ENCODE measurements at places on chromosomes 11 and 22.

GRCh38 chr11:65954771-65955170, 6.8 kb upstream of the SART1 start:
- DNase-seq = no peak

GRCh38 chr22:32416556-32417085, 4.6 kb upstream of the RTCB start:
- DNase-seq = no peak

DNA sequence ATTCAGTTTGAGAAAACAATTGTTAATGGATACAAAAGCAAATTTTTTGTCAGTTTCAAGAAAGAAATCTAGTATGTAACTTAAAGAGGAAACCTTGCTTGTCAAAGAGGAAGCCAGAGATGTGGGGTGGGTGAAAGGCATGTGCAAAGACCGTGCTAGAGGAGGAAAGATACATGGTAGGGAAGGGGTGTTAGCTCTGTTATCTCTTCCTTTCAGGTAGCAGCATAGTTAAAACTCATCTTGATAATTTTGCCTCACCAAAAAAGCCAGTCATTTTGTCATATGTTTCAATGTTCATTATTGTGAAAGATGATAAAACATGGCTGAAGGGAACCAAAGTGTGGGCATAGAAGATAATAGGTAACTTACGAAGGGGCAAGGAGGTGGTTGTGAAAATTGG, 2.6 kb upstream of the MS4A2 start:
- DNase-seq = no peak

- DNase-seq = no peak
Measured at GRCh38 chr22:23137905-23138561, 3.8 kb downstream of the RSPH14 start.

DNA sequence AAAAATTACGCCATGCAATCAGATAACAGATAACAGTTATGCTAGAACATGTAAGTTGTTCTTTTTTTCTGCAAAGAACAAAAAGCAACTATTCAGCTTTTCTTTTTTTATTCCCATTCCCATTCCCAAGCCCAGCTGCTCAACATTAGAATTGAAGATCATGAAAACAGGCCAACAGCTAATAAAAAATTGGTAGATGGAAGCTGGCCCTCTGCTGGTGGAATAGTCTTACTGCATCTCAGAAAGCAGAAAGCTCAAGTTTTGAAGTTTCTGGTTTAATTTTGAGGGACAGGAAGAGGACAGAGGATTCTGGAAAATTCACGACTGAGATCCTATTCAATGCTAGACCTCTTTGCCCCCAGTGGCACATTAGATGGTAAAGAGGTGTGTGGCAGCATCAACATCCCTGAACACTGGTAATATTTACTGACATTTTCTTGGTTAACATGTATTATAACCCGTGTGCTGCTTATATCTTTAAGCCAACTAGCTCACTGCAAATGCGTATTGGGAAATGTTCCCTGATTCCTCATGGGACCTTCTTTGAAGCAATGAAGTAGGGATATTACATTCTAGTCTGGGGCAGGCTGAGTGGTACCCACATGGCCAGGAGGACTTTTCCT, 591.2 kb downstream of the OPCML start:
- DNase-seq = no peak

- DNase-seq = no peak
Measured at GRCh38 chr11:12809864-12810567, 135.8 kb downstream of the TEAD1 start.

- no peak for DNase-seq
Measured at GRCh38 chr22:44186737-44187136, 6.0 kb downstream of the PARVG start.

- DNase-seq = no peak
Measured at GRCh38 chr11:18479063-18479462, 23.4 kb downstream of the LDHAL6A start.

DNA sequence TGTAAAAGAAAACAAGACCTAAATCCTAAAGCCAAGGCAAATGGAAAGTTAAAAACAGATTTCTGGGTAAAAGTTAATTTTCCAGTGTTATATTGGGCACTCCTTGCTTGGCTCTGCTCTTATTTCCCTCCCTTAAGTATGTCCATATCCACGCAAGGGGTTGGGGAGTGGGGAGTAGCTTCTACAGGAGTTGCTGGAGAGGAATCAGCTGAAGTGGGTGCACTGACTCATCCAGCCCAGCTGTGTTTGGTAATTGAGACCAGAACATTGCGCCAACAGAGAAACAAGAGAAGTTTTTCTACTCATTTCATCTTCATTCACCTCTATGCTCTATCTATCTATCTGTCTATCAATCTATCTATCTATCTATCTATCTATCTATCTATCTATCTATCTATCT, 298.4 kb upstream of the PDGFD start:
- DNase-seq = no peak

DNA sequence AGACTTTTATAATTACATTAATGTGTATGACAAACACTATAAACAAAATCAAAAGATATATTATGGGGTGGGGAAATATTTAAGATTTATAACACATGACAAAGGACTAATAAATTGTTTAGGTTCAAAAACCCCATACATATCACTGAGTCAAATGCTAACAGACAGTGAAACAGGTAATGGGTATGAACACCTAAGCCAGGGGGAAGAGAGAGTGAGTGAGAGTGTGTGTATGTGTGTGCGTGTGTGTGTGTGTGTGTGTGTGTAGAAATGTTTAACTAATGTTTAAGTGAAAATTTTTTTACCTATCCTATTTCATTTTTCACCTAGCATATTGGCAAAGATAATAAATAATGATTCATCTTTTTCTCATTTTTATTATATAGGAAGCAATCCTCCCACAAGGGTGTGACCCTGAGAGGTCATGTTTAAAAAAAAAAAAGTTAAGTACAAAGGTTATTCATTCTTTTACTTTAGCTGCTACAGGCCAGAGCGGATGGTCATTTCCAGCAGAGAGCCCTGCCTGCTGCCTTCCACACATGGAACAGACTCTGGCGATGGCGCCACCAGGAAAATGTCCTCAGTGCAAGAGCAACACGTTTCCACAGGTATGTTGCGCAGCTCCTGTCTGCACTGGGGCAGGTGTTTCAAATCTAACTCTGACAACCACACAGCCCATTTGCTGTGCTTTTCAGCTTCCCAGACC, 72.9 kb downstream of the PISD start:
- DNase-seq = no peak

GRCh38 chr11:26839911-26840698, 118.2 kb upstream of the SLC5A12 start:
- no peak for DNase-seq

All from right atrium auricular region (tissue), 2 donors.